DMS79 treated with DMSO at 0.1 percent for 48 hours (cell line): ENCODE measurements at places on chromosomes 6 and 20.

DNA sequence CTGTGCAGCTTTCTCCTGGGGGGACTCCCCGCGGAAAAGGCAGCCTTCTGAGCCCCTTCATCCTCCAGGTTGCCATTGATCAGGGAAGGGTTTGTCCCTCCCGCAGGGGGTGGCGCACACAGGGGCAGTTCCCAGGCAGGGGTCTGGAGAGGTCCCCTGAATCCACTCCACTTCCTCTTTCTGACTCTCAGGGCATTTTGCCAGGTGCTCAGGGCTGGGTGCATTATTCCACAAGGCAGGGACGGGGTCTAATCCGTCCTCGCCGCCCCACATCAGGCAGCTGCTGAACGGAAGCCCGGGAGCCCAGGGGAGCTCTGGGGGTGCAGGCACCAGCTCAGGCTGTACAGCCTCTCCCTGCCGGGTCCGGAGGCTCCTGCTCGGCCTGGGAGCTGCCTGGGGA, 180.9 kb downstream of the TTLL2 start:
- no peak for DNase-seq

- DNase-seq: no peak
Observed at GRCh38 chr20:43458422-43458924, 777 bp downstream of the SRSF6 start.

DNA sequence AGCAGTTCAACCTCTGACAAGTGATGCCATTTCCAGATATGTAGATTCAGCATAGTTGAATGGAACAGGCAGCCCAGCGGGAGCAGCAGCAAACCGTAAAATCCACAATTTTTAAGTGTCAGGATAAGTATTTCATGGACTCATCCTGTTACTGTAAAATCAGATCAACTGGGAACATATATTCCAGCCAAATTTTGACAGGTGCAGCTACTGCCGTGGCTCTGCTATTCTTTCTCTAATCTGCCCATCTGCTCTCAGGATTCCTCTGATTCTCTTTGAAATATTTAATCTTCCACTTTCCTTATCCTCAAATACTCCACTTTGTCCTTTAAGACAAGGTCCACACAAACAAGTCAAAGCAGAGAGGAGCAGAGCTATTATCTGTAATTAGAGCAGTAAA, 245.4 kb upstream of the ASCC3 start:
- no peak for DNase-seq

- no peak for DNase-seq
Observed at GRCh38 chr20:48728042-48728825, 99.6 kb downstream of the PREX1 start.

- DNase-seq: no peak
Observed at GRCh38 chr20:11296221-11296620, 621.5 kb upstream of the BTBD3 start.

DNA sequence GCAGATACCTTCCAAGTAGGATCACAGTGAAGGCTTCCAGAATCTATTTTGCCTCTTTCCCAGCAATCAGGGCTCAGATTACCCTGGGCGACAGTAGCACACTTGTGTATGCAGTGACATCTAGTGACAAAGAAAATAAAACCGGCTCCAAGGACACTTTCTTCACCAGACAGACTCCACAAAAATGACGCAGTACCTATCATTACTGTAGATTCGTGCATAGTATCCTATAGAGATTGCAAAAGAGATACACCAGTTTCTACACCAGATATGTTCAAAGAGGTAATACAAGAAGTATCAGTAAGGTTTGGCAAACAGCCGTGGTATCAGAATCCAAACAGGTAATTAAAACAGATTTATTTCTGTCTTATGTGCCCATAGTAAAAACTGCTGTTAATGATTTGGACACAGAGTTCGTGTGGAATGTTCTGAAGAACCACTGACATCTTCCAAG, 600.4 kb upstream of the JAG1 start:
- DNase-seq: peak; percentile 58

GRCh38 chr6:168708984-168709383, 268.0 kb downstream of the SMOC2 start:
- no peak for DNase-seq

GRCh38 chr6:71965404-71965803, 79.1 kb downstream of the RIMS1 start:
- DNase-seq: no peak

- DNase-seq: no peak
Observed at GRCh38 chr6:108078191-108078590, 3.6 kb upstream of the OSTM1 start.

DNA sequence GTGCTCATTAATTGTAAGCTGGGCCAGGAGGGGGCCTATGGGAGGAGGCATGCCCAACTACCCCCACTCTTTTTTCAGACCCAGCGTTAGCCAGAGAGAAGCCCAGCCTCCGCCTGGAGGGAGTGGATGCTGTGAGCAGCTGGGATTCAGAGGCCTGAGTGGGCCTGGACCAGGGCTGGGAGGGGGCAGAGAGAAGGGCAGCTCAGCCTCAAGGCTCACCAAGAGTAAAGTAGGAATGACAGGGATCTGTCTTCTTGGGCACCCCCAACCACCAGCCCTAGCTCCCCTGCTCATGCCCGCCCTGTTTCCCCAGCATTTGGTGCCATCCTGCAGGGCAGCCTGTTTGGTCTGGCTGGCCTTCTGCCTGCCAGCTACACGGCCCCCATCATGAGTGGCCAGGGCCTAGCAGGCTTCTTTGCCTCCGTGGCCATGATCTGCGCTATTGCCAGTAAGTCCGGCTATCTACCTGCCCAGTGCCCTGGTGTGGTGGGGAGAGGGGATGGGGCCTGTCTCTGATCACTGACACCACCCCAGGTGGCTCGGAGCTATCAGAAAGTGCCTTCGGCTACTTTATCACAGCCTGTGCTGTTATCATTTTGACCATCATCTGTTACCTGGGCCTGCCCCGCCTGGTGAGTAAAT, 6.8 kb downstream of the SLC29A1 start:
- no peak for DNase-seq

- DNase-seq: no peak
Observed at GRCh38 chr6:148307405-148307804, 35.2 kb upstream of the SASH1 start.

GRCh38 chr6:53627391-53628218, 38.0 kb downstream of the KLHL31 start:
- DNase-seq: no peak

GRCh38 chr6:87126501-87126900, 28.9 kb upstream of the ZNF292 start:
- DNase-seq: no peak

DNA sequence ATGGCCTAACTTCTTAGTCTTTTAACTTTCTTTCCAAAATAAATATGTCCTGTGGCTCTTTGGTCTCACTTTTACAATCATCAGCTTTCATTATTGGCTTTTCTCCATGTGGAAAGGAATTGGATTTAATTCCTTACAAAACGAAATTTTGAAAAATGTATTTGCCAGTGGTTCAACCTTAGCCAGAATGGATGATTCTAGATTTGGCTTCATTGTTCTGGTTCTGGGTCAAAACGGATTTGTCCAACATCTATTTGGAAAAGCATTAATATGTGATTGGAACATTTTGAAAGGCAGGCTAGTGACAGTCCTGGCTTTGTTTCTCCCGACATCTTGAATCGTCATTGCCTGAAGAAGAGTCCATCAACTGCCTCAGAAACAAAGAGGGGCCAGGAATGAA, 59.2 kb downstream of the TENT5A start:
- DNase-seq: no peak

DNA sequence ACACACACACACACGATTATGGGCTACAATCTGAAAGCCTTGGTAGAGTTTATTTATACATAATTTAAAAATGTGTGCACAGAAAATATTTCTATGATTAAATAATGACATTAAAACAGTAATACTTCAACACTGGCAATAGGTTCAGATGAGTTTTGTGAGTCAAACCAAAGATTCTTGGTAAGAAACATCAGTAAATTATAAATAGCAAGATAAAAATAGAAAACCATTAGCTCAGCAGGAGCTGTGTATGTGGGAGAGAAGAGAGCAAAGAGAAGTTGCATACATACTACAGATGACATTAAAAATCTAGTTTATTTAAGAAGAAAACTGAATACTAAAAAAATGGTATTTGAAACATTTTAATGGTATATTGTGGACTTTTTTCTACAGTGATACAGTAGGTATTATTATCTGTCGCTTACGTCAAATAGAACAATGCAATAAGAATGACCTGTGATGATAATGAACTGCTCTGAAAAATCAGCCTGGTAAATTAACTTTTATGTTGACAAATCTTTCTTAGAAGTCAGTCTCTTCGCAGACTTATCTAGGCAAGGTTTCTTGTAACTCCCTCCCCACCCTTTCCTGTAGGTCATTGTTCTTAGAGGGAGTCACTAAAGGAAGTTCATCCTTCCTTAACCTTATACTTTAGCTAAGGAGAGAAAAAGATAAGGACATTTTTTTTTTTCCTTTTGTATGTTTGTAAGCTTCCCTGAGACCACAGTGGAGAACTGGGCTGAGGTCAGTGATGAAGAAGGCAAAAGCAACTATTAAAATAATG, 149.3 kb downstream of the GJA1 start:
- no peak for DNase-seq

GRCh38 chr6:2973676-2974075, 2.3 kb upstream of the SERPINB6 start:
- DNase-seq: no peak

DNA sequence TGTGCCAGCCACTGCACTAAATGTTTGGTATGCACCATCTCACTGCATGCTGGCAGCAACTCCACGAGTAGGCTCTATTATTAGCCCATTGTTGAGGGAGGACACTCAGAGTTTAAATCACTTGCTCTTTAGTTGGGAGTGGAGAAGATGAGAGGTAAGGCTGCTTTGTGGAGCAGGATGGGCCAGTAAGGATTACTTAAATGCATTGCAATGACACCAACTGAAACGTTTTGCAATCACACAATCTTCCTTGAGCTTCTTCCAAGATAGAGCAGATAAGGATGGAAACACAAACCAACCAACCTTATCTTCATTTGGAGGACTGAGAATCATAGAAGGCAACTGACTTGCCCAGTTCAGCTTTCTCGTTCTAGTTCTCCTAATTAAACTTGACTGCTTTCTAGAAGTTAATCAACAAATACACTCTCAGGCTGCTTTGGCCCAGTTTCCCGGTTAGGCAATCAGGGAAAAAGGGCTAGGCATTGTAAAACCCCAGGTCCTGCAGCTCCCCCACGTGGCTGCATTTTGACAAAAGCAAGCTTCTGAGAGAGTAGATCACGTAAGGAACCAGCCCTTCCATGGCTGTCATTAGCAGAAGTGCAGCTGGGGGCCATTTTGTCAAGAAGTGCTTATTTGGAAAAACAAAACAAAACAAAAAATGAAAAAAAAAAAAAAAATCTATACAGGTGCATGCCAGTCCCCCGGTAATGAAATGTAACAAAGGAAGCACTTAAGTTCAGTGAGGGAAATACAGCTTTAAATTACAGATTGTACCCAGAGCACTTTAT, 130.6 kb downstream of the BCAS1 start:
- peak; percentile 86 for DNase-seq

- DNase-seq: no peak
Observed at GRCh38 chr6:39426073-39426456, 103.6 kb upstream of the KCNK16 start.

DNA sequence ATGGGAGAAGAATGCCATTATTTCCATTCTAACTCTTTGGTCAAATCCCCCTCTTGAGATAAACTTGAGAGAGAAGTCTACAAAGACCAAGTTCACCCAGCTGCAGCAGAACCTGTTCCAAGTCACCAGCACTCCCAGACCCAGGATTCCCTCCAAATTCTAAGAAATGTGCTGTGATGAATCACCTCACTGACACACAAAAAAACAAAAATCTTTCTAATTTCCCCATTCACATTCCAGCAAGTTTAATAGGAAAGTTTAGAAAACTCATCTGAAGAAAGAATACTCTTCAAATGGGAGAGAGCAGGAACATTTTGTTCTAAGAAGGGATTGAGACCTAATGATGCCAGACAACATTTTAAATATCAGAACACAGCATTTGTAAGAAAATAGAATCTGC, 213.6 kb upstream of the PLCB4 start:
- no peak for DNase-seq

- no peak for DNase-seq
Observed at GRCh38 chr20:62142252-62143080, 728 bp downstream of the PSMA7 start.

DNA sequence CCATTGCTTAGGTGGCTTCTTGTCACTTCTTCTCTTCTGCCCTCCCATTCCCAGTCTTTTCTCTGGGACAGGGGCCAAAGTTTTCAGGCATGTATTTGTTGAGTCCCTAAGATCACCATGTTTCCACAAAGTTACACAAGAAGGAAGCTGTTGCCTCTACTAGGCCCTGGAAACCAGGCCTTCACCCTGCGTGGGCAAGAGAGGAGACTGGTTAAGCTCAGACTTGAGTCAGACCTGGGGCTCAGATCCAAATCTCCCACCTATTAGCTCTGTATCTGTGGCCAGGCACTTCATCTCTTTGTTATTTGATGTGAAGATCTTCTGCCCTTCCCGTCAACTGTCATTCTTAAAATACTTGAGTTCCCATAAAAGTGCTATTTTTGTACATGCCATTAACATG, 154.6 kb downstream of the SASH1 start:
- no peak for DNase-seq

GRCh38 chr20:23028392-23028791, 6.7 kb upstream of the SSTR4 start:
- no peak for DNase-seq

DNA sequence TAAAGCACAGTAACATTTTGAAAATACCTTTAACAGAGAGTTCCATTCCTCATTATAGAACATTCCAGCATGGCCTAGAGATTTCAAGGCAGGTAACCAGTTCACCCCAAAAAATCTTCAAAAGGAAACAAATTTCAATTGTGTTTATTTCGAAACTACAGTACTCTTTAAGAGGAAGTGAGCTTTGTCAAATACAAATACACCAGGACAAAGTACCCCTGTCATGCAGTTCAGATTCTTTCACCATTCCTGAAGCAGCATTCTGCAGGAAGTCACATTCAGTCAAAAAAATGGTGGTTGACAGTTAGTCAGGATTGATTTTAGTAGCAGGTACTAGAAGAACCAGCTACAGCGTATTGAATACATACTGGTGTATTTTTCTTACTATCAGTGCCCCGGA, 89.6 kb upstream of the RIN2 start:
- DNase-seq: no peak

DNA sequence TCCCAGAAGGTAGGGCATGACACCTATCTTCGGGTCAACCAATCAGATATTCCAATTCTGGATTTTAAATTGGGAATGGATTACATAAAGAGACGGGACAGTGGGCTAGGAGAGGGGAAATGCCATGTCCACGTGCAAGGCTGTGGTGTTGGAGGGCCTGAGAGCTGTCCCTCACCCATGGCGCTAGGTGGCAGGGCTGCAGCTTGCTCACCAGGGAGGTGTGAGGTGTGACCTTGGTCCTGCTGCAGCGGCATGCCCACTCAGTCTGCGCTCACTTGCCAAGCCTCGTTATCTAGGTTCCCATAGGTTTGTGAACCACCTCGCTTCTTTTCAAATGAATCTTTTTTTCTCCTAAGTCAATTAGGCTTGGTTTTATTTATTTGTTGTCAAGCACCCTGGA, 19.4 kb upstream of the CST3 start:
- no peak for DNase-seq

GRCh38 chr6:136992113-136992512, 52.7 kb downstream of the IL20RA start:
- DNase-seq: no peak

GRCh38 chr6:130713144-130713543, 114.1 kb upstream of the SMLR1 start:
- no peak for DNase-seq

- DNase-seq: no peak
Observed at GRCh38 chr20:45032781-45033180, 66.5 kb downstream of the STK4 start.

GRCh38 chr6:105900125-105900937, 185.8 kb upstream of the PRDM1 start:
- DNase-seq: no peak
